ENCODE measurements at places on chromosomes 3 and 15.

DNA sequence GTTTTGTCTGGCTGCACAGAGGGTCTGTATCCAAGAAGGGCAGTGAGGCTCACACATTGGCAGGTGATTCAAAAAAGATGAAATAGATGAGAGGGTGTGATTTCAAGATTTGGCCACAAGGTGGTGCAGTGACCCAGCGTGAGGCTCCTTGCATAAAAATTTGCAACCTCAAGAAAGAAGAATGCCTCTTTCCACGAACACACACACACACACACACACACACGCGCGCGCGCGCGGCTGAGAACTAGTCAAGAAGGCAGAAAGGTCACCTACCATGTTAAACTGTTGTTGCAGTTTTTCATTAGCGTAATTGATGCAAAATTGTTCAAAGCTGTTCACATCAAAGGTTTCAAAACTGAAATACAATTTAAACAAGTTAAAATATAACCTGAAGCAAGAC is 39.2 kb downstream of the MYO5C start:
- peak; percentile 62 for DNase-seq

DNA sequence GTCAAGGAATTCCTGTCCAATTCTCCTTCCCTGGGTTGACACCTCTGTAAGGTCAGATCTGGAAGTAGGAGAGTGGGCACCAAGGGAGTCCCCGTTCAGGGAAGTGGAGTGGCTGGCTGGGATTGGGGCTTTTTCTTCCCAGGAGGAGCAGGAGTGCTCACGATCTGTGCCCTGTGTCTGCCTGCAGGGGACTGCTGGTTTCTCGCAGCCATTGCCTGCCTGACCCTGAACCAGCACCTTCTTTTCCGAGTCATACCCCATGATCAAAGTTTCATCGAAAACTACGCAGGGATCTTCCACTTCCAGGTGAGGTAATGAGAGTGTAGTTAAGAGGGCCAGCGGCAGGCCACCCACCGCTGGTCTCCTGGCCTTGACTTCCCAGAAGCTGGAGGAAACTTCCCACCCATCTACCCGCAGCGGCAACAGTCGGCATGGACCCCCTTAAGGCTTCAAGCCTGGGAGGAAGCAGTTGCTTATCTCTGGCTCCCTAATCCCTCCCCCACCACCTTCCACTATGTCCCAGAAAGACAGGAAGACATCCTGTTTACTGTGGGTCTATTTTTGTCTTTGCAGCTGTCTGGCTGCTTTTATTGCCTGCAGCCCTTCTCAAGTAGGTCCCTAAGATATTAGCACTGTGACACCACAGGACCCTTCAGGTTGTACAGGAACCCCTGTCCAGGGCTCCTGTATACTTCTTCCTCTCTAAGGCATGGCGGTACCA is 26.8 kb downstream of the CAPN3 start:
- no peak for DNase-seq

DNA sequence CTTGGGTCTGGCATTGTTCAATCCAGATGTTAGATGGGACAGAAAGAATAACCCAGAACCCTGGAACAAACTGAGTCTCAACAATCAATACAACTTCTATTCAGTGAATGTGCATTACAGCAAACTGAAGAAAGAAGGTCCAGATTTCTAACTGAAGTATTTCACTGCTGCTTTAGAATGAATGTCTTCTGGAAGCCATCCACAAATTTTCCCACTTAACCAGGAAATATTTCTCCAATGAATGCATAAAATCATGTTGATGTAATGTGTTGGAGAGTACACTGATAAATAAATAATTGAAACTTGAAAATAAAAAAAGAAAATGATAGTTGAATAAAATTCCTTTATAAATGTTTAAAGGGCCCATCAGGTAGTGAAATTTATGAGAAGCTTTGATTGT is 658.6 kb downstream of the ZBBX start:
- no peak for DNase-seq

DNA sequence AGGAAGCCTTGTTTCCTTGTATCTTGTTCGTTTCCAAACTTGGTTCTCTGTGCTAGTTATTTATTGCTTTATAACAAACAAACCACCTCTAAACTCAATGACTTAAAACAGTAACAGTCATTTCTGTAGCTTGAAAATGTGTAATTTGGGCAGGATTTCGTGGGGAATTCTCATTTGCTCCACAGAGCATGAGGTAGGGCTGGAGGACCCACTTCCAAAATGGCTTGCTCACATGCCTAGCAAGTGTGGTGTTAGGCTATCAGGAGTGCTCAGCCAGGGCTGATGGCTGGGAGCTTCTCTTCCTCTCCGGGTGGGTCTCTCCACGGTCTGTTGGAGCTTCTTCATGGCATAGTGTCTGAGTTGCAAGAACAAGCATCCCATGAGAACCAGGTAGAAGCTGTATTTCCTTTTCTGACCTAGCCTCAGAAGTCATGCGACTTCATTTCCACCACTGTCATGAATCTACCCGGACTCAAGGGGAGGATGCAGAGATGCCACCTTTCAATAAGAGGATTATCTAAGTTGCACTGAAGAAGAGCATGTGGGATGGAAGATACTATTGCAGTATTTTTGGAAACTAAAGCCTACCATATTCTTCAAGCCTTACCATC is 8.2 kb upstream of the TNIK start:
- DNase-seq, result no peak

DNA sequence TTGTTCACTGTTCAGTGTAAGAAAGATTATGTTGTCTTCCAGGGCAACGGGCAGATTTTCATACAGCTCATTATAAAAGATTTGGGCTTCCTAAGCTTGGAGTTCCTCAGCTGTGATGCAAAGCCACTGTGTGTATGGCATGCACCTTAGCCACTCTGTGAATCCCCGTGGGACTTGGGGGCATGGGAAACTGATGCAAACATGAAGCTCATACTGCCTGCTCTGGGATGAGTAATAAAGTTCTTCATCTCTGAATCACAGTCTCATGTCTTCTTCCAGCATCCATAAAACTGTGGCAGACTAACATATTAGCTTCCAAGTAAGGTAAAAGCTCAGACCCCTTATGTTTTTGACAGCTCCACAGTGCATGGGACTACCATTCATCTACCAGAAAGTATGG is 154.3 kb upstream of the RORA start:
- no peak for DNase-seq

DNA sequence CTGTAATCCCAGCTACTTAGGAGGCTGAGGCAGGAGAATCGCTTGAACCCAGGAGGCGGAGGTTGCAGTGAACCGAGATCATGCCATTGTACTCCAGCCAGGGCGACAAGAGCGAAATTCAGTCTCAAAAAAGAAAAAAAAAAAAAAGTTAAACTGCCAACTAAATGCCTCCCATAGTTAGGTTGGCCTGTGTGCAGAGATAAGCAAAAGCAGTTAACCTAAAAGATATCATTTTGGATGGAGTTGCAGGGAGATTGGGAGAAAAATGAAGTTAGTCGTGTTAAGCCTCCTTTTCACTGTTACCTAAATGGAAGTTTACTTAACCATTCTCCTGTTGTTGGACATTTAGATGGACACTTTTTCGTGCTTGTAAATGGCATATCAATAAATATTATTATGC is 11.4 kb upstream of the FETUB start:
- no peak for DNase-seq

GRCh38 chr3:135007607-135008006 is 212.5 kb downstream of the EPHB1 start:
- no peak for DNase-seq

DNA sequence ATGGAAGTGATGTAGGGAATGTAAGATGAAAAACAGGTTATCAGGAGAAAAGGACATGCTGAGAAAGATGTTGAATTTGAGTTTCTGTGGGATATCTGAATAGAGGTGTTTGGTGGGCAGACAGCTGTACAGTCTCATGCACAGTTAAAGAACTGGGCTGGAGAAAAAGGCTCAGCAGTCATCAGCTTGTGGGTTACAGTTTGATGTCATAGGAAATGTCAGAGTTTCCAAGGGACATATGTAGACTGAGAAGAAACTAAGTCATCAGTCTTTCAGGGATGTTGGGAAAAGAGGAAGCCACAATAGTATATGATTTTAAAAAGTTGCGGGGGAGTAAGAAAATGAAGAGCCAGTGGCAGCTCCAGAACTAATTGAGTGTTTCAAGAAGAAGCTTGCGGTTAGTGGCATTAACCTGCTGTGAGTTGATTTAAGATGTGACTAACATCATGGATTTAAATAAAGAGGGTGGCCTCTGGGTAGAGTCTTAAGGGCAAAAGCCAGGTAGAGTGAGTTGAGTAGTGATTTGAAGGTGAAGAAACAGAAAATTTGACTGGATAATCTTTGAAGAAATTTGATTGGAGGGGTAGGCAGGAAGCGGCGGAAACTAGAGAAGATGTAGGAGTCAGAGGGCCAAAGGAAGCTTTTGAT is 24.6 kb downstream of the GORASP1 start:
- DNase-seq, result no peak

DNA sequence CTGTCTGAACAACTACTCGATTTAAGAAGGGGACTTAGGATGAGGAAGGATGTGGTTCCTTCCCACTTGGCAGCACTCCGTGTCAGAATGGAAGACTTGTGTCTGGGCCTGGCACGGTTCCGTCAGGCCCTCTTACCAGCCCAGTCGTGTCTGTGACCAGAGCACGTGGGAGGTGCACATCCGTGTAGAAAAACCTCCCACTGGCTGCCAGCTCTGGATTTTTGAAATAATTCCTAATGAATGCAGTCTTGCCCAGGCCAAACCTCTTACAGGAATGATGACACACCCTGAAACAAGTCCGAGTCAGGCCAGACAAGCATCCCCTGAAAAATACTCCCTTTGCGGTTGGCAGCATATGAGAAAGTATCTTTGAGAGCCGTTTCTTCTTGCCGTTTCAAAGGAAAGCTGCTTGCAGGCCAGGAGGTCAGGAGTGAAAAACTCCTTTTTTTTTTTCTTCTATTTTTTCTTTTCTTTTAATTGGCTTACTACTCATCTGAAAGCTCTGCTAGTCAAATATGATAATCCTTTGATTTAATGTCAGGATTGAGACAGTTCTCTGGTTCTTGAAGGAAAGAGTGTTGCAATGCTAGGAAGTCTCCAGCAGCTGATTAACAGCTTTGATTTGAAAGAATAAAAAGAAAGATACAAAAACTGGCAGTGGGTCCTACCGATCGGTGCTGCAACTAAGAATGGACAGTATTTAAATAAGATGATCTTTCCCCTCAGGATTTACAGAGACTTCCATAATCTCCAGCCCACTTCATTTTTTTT is 19.8 kb downstream of the IL1RAP start:
- no peak for DNase-seq

GRCh38 chr3:27507111-27507510 is 22.9 kb upstream of the SLC4A7 start:
- DNase-seq, result no peak
